ENCODE measurements at places on chromosomes 3 and 15.

DNA sequence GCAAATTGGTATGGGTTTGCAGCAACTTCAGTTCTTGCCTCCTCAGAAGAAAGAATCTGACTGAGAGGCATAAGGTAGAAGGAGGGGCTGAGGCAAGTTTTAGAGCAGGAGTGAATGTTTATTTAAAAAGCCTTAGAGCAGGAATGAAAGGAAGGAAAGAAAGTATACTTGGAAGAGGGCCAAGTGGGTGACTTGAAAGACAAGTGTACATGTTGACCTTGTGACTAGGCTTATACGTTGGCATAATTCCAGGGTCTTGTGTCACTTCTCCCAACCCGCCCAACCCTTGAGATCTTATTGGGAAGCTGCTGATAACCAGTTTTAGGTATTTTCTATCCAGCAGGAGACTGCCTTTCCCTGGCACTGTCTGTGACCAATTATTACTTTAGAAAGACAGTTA, 436.9 kb upstream of the ZNF717 start:
- DNase-seq, result no peak

DNA sequence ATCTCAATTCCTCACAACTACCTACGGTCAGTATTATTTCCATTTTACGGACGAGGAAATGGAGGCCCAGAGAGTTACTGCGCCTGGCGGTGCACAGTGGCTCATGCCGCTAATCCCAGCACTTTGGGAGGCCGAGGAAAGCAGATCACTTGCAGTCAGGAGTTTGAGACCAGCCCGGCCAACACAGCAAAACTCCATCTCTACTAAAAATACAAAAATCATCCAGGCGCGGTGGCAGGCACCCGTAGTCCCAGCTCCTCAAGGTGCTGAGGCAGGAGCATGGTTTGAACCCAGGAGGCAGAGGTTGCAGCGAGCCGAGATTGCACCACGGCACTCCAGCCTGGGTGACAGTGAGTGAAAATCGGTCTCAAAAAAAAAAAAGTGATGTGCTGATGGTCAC, 187.3 kb downstream of the XXYLT1 start:
- no peak for DNase-seq

DNA sequence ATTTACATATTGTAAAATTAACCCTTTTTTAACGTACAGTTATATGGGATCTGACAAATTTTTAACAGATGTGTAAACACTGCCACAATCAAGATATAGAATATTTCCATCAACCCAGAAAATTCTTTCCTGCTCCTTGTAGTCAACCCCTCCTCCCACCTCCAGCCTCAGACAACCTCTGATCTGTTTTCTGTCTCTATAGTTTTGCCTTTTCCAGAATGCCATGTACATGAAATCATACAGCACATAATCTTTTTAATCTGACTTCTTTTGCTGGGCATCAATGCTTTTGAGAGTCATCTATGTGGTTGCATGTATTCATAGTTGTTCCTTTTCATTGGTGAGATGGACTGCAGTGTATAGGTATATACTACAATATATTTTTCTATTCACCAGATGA, 153.0 kb downstream of the SMAD6 start:
- no peak for DNase-seq

DNA sequence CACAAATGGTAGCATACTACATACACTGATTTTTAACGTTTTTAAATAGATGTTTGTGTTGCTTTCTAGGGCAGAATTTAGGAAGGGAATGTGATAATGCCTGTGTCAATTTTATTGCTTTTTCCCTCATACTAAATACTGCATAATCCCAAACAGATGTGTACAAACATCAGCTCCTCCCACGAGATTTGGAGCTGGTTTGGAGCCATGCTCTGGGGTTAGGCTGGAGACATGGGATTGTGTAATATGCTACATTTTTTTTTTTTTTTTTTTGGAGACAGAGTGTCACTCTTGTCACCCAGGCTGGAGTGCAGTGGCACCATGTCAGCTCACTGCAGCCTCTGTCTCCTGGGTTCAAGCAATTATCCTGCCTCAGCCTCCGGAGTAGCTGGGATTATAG, 80.1 kb downstream of the EBLN2 start:
- no peak for DNase-seq

- no peak for DNase-seq
Observed at GRCh38 chr3:27089068-27089467, 280.1 kb downstream of the NEK10 start.

- DNase-seq, result no peak
Observed at GRCh38 chr15:80003934-80004472, 33.0 kb upstream of the BCL2A1 start.

- no peak for DNase-seq
Observed at GRCh38 chr15:88315221-88315878, 58.8 kb upstream of the NTRK3 start.

GRCh38 chr3:133227813-133228212, 172.0 kb upstream of the BFSP2 start:
- DNase-seq, result no peak

DNA sequence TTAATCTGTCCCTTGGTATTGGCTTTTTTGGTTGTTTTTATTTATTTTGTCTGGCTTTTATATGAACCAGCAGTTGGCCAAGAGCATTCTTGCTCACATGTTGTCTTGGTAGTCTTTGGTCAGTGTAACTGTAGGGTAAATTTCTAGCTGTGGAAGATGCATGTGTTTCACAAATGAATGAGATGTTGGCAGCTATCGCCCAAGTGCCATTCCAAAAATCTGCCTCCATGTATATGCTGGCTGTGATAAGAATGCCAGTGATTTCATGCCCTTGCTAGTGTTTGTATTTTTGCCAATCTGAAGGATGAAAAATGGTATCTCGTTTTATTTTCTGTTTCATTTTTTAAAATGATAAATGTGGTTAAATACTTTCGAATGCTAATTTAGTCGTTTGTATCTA, 50.1 kb downstream of the TLNRD1 start:
- no peak for DNase-seq

DNA sequence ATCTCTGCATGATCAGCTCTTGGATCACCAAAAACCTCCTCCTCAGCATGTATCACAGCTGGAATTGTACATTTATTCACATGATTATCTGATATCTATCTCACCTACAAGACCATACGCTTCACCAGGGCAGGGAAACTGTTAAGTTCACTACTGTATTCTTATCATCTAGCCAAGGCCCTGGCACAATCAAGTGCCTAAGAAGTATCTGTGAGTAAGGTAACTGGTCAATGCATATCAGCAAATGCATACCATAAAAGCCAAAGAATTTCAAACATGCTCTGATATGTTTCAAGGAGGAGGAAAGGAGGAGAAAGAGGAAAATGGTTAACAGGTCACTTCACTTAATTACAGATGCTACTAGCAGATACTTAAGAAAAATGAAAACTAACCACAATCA, 158.4 kb downstream of the LIPC start:
- no peak for DNase-seq

- no peak for DNase-seq
Observed at GRCh38 chr15:64144565-64145281, 6.8 kb upstream of the SNX22 start.

- peak; percentile 73 for DNase-seq
Observed at GRCh38 chr15:70512772-70513362, 250.5 kb downstream of the UACA start.

GRCh38 chr15:85340321-85340665, 40.1 kb upstream of the AKAP13 start:
- DNase-seq, result no peak

- DNase-seq, result no peak
Observed at GRCh38 chr3:38165722-38166387, 518 bp downstream of the OXSR1 start.

- peak; percentile 20 for DNase-seq
Observed at GRCh38 chr3:20185331-20185678, 701 bp downstream of the SGO1 start.

- no peak for DNase-seq
Observed at GRCh38 chr3:188889054-188889491, 282.7 kb upstream of the TPRG1 start.

GRCh38 chr3:186097663-186098451, 11.0 kb downstream of the ETV5 start:
- DNase-seq, result peak; percentile 71

DNA sequence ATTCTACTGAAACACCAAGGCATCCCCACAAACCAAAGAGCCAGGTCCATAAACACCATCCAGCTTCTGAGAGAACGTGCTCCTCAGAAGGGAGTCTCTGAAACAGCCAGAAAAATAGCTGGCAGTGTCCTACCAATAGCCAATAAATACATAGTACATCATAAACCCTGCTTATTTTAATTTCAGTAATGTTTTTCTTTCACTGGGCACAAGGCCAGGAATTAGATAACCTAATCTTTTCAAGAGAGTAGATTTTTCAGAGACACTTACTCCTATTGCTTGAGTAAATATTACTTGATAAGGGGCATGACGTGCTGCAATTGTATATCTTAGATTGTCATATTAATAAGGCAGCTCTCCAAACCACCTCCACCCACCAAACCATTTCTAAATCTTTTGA, 22.7 kb downstream of the GADL1 start:
- no peak for DNase-seq

DNA sequence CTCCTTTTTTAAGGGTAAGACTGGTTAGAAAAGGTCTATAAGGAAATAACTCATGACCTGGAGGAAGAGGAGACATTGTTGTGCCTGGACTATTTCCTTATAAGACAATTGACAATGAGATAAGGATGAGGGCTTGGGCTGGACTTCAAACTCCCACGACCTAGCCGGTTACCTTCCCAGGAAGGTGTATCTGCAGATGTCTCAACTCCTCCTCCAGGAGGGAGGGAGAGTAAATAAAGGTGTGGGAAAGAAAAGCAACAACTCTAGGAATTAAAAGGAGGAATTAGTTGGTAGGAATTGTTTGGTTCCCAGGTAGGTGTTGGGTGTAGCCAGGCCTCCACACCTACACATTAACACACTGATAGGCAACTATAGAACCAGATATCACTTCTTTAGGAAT, 97.8 kb upstream of the TBL1XR1 start:
- DNase-seq, result no peak

- DNase-seq, result no peak
Observed at GRCh38 chr15:24856397-24857390, 98.1 kb upstream of the SNRPN start.

- DNase-seq, result no peak
Observed at GRCh38 chr3:113275583-113275928, 64.2 kb downstream of the BOC start.

DNA sequence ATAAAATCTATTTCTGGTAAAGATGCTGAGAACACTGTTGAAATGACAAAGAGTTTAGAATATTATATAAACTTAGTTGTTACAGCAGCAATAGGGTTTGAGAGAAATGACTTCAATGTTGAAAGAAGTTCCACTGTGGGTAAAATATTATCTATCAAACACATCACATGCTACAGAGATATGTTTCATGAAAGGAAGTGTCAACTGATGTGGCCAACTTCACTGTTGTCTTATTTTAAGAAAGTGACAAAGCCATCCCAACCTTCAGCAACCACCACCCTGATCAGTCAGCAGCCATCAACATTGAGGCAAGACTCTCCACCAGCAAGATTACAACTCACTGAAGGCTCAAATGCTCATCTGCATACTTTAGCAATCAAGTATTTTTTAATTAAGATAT, 20.2 kb downstream of the TMEM39A start:
- DNase-seq, result no peak

DNA sequence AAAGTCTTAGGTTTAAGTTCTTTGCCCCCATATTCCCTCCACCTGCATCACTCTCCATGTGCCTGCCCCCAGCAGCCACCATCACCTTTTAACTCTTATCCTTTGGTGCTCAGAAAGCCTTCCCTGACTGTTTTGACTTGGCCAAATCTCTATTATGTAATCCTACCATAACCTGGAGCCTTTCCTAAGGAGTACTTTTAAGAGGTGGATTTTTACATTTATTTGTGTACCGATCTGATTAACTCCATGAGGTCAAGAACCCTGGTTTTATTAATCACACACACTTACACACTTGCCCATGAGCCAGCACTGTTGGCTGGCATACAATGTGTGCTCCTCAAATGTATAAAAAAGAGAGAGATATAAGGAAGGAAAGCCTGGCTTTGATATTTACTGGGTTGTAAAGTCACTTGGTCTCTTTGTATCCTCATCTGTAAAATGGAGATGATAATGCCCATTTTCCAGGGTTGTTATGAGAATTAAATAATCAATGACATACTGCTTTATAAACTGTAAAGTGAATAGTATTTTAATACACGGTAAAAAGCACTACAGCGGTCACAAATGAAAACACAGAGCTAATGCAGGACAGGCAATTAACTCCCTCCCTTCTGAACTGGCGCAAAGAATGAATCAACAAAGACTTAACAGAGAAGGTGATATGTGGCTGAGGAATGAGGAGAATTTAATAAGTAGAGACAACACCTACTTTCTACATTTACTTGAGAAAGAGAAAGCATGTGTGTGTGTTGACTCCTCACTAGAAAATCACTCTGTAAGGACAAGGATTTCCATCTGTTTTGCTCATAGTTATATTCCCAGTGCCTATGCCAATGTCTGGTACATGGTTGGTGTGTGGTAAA, 45.4 kb downstream of the ATP13A4 start:
- no peak for DNase-seq

DNA sequence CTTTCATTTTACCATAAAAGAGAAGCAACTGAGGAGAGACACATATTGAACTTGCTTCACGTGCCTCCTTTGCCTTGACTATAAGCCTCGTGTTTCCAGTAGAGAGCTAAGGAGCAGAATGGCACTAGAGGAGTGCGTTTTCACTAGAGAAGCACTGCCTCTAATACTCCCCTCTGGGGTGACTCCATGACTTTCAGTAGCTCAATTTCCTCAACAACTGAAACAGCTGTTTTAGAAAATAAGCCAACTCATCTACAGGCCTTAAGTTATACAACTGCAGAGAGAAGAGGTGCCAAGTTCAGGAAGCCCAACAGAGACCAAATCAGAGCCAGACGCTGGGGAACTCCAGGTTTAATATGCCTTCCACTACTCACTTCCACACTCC, 1.9 kb downstream of the UBP1 start:
- no peak for DNase-seq

GRCh38 chr15:37019479-37020433, 80.6 kb downstream of the MEIS2 start:
- peak; percentile 12 for DNase-seq

- DNase-seq, result no peak
Observed at GRCh38 chr15:85947936-85948335, 131.7 kb upstream of the AGBL1 start.

DNA sequence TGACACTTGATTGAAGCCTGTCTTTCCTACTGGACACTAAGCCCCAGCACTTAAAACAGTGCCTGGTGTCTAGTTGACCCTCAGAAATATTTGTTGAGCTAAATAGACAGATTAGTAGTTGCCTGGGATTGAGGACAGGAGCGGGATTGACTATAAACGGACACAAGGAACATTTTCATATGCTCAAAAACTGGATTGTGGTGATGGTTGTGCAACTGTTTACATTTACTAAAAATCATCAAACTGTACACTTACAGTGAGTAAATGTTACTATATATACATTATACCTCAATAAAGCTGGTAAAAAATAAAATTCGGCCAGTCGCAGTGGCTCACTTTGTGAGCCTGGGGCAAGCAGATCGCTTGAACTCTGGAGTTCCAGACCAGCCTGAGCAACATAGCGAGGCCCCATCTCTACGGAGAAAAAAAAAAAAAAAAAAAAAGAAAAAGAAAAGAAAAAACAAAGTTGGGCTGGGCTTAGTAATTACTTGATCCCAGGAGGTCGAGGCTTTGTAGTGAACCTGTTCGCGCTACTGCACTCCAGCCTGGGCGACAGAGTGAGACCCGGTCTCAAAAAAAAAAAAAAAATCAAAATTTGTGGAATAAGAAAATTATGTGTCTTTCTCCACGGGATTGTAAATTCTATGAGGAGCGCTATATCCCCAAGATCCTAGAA, 632 bp upstream of the IDH3A start:
- DNase-seq, result no peak
